ENCODE measurements at places on chromosomes 4 and X.

DNA sequence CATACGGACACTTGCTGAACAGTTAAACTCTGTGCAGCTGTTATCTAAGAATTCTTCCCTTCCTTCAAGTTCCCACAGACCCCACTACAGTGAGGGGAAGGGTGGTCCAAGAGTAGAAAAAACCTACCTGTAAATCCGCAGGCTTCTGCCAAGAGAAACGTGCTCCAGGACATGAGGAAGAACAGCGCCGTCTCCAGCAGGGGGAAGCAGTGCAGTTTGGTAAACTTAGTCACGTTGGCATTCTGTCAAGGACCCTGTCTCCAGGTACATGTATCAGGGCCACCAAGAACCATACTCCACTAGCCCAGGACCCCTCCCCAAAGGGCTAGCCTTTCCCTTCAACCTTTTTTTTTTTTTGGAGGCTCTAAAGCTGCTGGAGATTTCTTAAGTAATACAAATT is 79.9 kb downstream of the CHST7 start:
- DNase-seq: no peak

DNA sequence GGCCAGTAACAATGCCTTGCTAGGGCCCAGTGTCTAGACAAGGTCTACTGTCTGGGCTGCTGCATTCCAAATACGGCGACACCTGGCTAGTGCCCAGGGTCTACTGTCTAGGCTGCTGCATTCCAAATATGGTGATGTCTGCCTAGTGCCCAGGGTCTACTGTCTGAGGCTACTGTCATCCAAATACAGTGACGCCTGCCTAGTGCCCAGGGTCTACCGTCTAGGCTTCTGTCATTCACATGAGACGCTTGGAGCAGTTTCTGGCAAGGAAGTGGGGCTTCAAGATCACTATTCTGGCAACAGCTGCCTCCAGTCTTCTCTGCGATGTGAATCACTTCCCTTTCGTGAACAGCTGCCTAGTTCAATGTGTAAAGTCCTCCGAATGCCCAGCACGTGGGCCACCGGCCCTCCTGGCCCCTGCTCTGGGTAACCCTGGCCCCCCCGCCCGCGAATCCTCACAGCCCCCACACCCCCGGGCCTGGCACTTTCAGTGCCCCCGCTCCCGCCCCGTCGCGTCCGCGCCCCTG is 12.7 kb downstream of the ACOX3 start:
- peak; percentile 28 for DNase-seq

- no peak for DNase-seq
Measured at GRCh38 chr4:13088726-13089658, 395.1 kb downstream of the RAB28 start.

DNA sequence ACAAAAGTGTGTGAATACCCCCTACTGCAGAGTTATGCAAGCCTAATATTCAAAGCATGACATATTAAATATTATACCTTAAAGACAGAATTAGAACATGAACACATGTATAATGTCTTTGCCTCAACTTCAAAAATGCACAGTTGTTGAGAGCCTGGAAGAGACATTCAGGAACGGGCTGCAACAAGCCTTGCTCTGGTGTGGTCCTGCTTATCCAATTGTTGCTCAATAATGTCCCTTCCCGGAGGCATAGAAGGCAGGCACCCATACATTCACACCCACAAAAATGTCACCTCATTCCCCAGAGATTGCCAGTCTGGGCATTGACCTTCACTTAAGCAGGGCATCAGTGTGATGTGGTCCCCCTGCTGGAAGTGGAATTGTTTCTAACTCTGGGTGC is 238.8 kb downstream of the CBR4 start:
- DNase-seq: no peak

DNA sequence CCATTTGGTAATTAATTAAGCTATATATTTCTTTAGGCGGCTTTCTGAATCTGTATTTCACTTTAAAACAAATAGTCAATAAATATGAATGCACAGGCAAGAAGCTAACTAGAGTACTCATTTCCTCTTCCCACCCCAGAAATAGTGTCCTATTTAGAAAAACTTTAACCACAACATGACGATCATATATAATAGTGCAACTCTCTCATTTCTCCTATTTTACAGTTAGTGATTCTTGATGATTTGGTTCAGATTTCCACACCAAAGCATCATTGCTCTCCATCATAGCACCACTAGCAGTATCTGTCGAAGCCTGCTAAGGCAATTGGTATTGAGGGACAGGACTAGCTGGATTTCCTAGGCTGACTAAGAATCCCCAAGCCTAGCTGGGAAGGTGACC is 184.0 kb upstream of the GALNTL6 start:
- DNase-seq: no peak

GRCh38 chr4:67934628-67935027 is 28.7 kb downstream of the TMPRSS11A start:
- DNase-seq: no peak

- DNase-seq: peak; percentile 76
Measured at GRCh38 chrX:69163936-69164741, 1.1 kb downstream of the PJA1 start.

GRCh38 chr4:24858026-24858425 is 54.8 kb downstream of the CCDC149 start:
- no peak for DNase-seq

GRCh38 chrX:64976673-64977040 is 407 bp upstream of the ZC4H2 start:
- DNase-seq: no peak

GRCh38 chr4:80307774-80308465 is 27.6 kb upstream of the CFAP299 start:
- no peak for DNase-seq

GRCh38 chr4:162836773-162837172 is 329.9 kb downstream of the NAF1 start:
- no peak for DNase-seq

DNA sequence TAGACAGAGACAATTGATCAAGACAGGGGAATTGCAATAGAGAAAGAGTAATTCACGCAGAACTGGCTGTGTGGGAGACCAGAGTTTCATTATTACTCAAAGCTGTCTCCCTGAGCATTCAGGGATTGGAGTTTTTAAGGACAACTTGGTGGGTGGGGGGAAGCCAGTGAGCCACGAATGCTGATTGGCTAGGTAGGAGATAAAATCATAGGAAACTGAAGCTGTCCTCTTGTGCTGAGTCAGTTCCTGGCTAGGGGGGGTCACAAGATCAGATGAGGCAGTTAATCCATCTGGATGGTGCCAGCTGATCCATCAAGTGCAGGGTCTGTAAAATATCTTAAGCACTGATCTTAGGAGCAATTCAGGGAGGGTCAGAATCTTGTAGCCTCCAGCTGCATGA is 358.6 kb downstream of the GPM6A start:
- DNase-seq: no peak

- peak; percentile 60 for DNase-seq
Measured at GRCh38 chr4:112523008-112523721, 7.2 kb upstream of the NEUROG2 start.

DNA sequence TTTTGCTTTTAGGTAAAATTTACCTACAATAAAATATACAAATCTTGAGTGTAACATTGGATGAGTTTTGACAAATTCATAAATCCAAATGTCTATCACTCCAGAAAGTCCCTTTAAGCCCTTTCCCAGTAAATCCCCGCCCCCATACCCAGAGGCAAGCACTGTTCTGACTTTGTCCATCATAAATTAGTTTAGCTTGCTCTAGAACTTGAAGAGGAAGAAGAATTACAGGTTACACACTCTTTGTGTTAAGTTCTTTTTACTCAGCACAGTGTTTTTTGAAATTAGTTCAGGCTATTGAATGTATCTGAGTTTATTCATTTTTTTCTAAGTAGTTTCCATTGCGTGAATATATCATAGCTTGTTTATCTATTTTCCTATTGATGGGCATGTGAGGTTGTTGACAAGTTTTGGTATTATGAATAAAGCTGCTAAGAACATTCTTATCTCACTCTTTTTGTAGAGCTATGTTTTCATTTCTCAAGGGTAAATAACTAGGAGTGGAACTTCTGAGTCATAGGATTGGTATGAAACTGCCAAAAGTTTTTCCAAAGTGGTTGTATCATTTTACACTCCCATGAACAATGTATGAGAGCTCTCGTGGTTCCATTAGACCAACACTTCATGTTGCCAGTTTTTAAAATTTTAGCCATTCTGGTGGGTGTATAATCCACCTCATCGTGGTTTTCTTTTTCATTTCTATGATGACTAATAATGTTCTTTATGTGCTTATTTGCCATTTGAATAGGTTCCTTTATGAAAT is 22.4 kb upstream of the HPSE start:
- peak; percentile 88 for DNase-seq

DNA sequence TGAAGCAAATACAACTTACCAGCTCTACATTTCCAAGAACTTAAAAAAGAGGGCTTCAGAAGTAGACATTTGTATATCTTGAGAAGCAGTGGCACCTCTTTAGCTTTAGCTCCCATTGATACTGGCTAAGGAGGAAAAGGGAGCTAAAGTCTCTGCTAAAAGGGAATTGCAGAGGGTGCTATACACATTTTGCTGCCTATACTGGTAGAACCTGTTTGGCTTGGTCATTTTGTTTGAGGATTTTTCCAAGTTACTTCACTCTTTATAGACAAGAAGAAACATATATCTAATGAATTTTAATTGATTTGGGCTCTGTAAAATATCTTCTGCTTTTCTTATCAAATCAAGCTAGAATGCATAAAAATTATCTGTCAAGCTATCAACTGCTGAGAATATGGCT is 11.8 kb downstream of the PAPSS1 start:
- no peak for DNase-seq

- no peak for DNase-seq
Measured at GRCh38 chr4:102569200-102569599, 68.0 kb downstream of the NFKB1 start.

DNA sequence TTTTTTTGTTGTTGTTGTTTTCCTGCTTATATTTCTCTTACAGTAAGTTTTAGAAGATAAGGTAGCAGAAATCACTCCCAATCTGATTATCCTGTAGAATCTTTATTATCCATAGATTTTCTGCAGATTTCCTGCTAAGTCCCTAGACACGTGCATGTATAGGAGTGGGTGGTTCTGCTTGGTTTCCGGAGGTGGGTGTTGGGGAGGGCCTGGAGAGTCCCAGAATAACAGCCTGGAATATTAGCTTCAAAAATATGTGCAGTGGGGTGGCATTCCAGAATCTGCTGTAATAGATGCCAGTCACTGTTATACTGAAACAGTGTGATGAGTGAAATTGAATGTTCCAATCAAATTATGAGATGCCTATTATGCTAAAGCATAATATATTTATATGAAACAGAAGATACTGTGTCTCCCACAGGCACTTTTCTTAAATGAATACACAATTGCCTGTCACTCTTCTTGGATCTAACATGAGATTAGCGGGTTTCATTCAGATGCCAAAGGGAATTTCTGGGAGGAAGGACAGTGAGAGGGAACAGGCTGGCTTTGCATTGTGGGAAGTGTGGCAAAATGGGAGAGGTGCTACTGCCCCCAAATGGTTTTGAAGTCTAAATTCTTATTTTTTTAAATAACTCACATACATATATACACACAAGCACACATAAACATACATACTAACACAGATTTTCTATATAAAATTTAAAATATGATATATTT is 37.6 kb downstream of the C4orf50 start:
- DNase-seq: no peak
